Activated B cell treated with CpG ODN at 0.5 μM for 24 hours (primary cell): ENCODE measurements at places on chromosomes 12 and 14. TPM values are rescaled to one million over a fixed set of nuclear protein-coding genes. Genes with fewer than 3 reads are reported as not detected.

The LGALS3 gene
- total RNA-seq = 199 and 221 TPM in 2 replicates

The SLCO1B3 gene
- total RNA-seq = not detected in 2 replicates

The CIROP gene
- total RNA-seq = not detected in 2 replicates

The GLIPR1L2 gene
- total RNA-seq = 0.20 TPM in 1 of 2 replicates, not detected in the other

The TSPAN11 gene
- total RNA-seq = not detected in 2 replicates

The C14orf132 gene
- total RNA-seq = 0.05 and 0.16 TPM in 2 replicates

The ASPG gene
- not detected in 2 replicates for total RNA-seq
